ENCODE measurements at places on chromosomes 5 and 9. TPM values are rescaled to one million over a fixed set of nuclear protein-coding genes. Genes with fewer than 3 reads are reported as not detected.

Gene CER1
- not detected for total RNA-seq

Gene SPOCK1
- total RNA-seq = not detected

Gene FGF1
- not detected for total RNA-seq

Gene CDC42SE2
- total RNA-seq = 116 TPM

Gene IL31RA
- not detected for total RNA-seq

Gene CD274
- total RNA-seq = 22.0 TPM

Gene SLIT3
- 0.20 TPM for total RNA-seq

Gene PCDHB6
- total RNA-seq = not detected

Gene VCAN
- total RNA-seq = not detected

GRCh38 chr9:89969156-89969675 lies 364.4 kb downstream of the GADD45G start:
- peak; percentile 25 for DNase-seq

DNA sequence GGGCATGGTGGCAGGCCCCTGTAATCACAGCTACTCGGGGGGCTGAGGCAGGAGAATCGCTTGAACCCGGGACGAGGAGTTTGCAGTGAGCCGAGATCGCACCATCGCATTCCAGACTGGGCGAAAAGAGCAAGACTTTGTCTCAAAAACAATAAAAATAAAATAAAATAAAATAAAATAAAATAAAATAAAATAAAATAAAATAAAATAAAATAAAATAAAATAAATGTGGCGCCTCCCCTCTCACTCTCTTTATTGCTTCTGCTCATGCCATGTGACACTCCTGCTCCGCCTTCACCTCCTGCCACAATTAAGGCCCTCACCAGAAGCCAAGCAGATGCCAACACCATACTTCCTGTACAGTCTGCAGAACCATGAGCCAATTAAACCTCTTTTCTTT lies 3.8 kb upstream of the SHC3 start:
- DNase-seq = no peak

DNA sequence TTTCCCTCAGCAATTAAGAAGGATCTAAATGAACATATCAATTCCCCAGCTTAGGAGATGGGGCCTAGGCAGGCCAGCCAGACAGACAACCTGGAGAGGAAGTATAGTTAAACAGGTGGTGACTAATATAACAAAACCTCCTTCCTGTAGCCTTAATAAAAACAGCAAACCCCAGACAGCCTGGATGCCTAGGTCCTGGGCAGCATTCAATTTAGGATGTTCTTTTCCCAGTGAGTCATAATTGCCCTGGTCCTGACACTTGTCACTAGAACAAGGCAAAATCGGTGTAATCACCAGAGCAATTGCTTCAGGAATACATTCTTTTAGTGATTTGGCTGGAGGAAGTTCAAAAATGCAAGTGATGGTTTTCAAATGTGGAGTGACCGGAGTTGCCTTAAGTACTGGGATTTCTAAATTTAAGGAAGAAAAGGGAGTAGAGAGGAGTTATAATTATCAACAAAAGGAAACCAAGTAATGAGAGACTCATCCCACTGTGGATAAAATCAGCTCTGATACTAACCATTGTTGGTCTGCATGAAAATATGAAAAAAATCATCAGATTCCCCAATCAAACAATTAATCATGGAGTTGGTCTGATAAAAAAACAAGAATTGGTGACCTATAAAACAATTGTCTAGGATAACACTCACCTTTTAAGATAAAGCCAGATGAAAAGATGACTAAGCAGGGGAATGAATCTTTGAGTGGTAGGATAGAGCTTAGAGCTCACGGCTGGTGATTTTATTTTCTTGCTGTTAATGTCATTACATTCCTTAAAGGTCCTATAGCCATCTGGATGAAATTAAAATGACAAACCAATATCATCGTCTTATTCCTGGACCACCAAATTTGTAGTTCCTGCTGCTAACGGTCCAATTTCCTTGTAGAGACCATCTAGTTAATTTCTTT lies 39.0 kb upstream of the TARS1 start:
- no peak for DNase-seq

- peak; percentile 46 for DNase-seq
Measured at GRCh38 chr9:35114840-35115628, 628 bp downstream of the ATOSB start.

DNA sequence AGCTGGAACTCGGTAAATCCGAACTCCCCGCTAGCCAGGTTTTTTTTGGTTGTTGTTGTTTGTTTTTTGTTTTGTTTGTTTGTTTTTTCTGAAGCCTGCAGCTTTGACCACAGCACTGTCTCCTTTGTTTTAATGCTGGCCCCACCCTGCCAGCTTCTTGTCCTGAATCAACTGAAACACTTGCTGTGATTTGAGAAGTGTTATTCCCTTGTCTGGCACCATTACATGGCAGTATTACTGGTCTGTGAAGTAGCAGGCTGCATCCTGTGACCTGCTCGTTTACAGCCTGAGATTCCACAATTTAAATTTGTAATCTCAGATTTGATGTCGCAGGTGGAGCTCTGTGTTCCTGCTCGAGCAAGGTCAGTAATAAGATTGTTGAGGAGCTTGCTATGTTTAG lies 1.4 kb upstream of the SLC36A2 start:
- no peak for DNase-seq

- no peak for DNase-seq
Measured at GRCh38 chr9:15743512-15743911, 190.7 kb downstream of the CCDC171 start.

DNA sequence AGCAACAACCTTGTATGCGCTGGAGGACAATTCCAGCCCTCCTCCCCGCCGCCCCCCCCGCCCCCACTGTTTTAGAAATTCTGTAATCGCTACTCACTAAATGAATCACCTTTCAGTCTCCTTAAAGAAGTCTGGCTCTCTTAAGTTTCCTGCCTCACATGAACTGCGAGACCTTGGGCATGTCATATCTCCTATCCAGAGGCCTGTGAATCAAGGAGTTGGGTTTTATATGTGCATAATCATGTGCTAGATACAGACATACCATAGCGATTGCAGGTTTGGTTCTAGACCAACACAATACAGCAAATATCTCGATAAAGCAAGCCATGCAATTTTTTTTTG lies 337 bp upstream of the DMAC1 start:
- DNase-seq = no peak

DNA sequence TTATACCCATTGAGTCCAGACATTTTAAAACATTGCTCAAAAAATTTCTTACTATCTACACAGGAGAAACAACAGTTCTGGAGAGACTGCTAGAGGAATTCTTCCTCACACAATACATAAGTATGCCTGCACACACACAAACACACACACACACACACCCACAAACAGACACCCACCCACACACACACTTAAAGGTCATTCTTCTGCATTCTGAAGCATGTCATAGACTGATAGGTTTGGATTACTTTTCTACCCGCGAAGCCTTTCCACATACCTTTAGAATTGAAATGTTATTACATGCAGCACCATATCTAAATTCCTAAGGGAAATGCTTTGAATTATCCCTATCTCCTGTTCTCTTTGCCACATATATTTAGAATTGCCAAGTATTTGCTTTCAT lies 80.2 kb downstream of the FAM174A start:
- DNase-seq = no peak

DNA sequence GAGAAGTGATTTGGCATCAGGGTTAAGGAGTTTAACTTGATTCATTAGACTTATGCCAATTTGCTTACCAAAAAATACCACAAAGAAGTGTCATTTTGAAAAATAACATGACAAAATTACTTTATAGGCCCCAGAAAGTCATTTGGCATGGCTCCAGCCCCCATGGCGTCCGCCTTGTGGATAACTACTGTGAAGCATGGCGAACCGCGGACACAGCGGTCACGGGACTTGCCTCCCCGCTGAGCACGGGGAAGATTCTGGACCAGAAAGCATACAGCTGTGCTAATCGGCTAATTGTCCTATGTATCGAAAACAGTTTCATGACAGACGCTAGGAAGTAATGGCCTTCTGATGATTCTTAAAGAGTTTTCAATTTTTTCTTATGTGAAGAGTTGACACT lies 35.4 kb upstream of the TGFBR1 start:
- DNase-seq = no peak

GRCh38 chr9:34518110-34518616 lies 4.6 kb downstream of the ENHO start:
- no peak for DNase-seq

GRCh38 chr5:7068899-7069298 lies 327.0 kb upstream of the ADCY2 start:
- no peak for DNase-seq

DNA sequence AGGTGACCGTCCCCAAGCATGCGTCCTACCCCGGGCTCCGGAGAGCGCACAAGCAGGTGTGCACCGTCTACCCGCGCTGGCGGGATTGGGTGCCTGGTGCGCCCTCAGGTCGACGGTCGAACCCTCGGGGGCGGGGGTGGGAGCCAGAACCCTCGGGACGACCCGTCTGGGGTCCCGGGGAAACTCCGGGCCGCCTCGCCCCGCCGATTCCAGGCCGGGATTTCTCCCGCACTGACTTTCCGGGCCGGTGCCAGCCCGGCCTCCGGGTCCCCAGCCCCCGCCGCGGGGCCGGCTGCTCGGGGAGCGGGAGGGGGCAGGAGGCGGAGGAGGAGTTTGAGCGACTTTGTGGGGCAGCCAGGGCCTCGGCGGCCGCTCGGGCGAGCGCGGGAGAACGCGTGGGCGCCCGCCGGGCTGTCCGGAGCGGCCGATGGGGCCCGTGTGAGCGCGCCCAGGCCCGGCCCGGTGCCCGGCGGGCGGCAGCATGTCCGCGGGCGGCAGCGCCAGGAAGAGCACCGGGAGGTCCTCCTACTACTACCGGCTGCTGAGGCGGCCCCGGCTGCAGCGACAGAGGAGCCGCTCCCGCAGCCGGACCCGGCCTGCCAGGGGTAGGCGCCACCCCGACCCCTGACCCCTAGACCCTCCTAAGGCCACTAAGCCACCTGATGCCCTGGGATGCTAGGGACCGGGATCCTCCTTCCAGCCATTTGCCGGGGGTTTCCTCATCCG lies at the start of gene DAB2IP:
TSS of gene DAB2IP (plus strand) at position 340 of the 726 bp plus-strand sequence. CDS start at position 482, 142 bp downstream.
- DNase-seq = peak; percentile 22

DNA sequence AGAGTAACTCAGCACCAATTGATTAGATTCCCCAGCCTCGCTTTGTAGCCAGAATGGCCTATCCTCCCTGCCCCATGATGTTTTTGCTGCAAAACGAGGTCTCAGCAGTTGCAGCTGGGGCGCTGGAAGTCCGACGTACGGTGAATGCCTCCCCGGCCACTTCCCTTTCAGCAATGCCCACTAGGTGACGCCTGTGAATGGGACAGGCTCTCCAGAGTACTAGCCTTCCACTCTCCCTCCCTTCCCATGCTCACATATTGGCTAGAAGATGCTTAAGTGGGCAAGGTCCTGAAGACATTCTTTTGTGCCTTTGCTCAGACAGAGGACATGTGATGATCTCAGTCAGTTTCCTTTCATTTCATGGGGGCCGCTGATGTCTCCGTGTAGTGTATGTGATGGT lies 50.8 kb downstream of the DMRT2 start:
- DNase-seq = no peak

GRCh38 chr5:12614608-12615007 lies 710.4 kb upstream of the CTNND2 start:
- no peak for DNase-seq

DNA sequence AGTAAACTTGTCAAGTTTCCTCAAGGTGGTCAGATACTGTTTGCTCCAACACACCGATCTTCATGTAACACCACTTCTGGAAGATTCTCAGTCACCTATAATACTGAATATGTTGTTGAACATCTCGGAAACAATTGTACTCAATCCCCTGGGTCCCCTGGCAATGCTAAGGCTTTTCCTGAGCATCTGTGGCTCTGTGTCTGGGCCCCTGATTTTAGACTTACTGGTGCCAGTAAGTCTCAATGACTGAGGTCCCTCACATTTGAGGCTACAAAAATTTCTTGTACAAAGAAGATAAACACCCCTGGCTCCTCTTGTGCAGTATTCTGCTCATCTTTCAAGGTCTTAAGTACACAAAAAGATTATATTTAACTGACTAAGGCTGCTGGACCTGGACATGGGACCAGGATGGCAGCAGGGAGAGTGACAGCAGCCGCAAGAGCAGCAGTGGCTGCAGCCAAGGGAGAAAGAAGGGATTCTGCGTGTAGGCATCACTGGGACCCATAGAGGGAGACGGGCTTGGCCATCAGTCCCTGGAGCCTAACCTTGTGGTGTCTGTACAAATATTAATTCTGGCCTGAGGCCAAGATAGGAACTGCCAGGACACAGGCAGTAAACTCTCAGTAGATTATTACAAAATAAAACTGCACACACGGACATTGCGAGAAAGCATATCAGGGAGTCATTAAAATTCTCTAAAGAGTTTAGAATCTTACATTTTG lies 49.0 kb upstream of the TNPO1 start:
- DNase-seq = no peak

GRCh38 chr5:132830436-132831094 lies at the start of gene SHROOM1:
SHROOM1 (minus strand) TSS chr5:132830647; CDS start chr5:132826140, 4,507 bp downstream.
- DNase-seq = peak; percentile 47

DNA sequence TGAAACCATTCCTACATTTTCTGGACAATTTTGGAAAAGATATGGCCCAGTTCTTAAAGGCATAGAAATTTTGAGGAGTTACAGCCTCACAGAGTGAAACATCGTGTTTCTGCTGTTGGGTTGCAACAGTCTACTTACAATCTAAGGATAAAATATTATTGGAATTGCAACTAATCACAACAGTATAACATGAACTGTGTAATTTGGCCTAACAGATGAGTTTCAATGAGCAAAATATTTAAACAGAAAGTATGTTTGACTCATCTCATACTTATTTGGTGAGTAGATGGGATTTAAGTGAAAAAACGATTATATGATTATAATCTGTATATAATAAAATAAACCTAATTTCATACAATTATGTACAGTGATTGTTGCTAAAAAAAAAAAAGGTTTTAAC lies 1061.8 kb downstream of the CDH12 start:
- DNase-seq = no peak

DNA sequence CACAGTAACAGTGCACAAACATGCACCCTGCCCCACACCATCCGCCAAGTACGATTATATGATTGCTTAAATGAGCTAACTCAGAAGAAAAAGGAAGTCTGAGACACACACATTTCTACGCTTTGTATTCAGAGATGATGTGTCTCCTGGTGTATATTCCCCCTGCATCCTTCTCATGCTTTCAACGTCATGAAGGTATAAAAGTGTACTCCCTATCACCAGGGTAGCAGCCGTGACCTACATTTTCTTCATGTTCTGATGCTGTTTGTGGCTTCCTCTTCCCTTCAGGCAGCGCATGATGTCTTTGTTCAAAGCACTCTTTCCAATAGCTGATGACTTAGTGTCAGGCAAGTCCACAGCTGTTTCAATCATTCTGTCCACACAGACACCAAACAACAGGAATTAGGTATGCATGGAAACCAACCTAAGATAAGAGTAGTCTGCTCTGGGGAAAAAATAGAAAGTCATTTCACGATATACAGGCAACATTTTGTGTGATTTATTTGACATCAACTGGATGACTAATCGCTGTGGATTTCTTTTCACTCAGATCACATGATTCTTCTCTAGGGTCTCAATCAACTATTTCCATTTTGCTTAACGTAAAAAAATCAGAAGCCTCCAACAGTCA lies 269.4 kb upstream of the PTGER4 start:
- peak; percentile 64 for DNase-seq

DNA sequence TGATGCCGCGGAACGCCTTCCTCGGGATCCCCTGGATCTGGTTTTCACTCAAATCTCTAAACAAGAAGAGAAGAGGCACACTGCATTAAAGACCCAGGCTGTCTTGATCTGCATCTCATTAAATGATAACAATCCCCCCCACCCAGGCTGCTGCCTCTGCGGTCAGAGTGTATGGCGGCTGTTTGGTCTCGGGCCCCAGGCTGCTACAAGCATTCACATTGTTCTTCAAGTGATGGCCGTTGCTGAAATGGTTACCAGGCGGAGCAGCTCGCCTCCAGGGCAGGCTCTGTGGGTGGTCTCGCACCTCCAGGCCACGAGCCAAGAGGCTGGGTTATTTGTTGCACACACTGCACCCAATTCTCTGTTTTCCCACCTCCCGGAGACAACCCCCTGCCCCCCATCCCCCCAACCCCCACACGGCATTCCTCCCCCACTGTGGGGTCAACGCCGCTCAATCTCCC lies 304.1 kb upstream of the PANK3 start:
- DNase-seq = no peak

Measured in activated naive CD8-positive, alpha-beta T cell treated with anti-CD3 and anti-CD28 coated beads for 36 hours (primary cell).